ENCODE measurements at places on chromosomes 1 and 21.

- no peak for DNase-seq
These were observed 16.7 kb upstream of the LYST start for GRCh38 chr1:235883261-235883927.

GRCh38 chr1:12709696-12710095, 6.2 kb upstream of the AADACL3 start:
- DNase-seq: no peak

DNA sequence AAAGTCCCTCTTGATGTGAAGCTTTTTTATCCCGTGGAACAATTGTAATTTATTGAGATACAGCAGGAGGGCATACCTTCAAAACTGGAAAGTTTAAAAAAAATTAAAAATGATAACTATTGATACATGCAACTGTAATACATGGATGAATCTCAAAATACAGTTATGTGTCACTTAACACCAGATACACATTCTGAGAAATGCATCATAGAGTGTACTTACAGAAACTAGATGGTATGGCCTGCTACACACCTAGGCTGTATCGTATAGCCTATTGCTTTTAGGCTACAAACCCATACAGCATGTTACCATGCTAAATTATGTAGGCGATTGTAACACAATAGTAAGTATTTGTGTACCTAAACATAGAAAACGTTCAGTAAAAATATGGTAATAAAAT, 7.1 kb upstream of the AKNAD1 start:
- no peak for DNase-seq

GRCh38 chr1:58683519-58683918, 16.3 kb downstream of the MYSM1 start:
- no peak for DNase-seq

- DNase-seq: no peak
These were observed 16.6 kb upstream of the CLCA4 start for GRCh38 chr1:86530211-86530845.

DNA sequence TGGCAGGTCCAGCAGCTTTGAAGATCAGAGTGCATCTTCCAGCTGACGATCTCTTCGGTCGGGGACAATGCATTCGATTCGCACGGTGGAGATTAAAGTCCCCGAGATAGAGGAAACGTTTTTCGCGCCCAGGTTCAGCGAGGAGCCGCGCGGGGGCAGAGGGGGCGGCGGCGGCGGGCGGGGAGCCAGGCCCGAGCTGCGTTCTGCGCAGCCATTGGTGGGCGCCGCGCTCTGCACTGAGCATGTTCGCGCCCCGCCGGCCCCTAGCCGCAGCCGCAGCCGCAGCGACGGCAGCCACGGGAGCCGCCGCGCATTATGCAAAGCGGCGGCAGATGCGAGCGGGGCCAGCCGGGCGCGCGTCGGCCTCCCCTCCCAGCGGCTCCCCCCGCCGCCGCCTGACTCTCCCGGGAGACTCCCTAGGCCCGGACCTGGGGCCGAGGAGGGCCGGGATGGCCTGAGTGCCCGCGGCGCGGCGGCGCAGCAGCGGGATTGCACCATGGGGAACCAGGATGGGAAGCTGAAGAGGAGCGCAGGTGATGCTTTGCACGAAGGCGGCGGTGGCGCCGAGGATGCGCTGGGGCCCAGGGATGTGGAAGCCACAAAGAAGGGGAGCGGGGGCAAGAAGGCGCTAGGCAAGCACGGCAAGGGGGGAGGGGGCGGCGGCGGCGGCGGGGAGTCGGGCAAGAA, at the start of gene FMN2:
TSS of gene FMN2 (plus strand) at position 270 of the 687 bp plus-strand sequence. CDS start at position 497, 227 bp downstream.
- no peak for DNase-seq

DNA sequence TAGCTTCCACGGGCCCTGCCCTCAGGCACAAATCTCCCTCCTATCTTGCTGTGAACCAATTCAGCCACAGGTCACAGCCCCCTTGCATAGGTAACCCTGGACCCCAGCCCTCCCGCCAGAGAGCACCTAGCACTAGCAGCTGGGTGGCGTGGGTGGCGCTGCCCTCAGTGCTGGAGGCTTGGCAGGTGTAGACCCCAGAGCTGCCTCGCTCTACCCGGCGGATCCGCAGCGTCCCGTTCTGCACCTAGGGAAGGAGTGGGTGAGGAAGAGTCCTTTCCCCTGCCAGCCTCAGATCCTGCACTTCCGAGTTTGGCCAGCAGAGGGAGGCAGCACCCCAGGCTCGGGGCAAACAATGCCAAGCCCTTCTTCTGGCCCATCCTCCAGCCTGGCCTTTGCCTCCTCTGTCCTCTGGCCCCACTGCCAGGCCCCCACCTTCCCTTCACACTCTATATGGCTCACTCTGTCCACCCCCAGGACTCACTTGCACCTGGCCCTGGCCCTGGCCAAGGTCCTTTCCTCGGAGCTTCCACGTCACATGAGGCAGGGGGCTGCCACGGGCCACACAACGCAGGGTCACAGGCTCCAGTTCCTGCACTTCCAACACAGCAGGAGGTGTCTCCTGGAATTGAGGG, 9.0 kb downstream of the IGSF9 start:
- DNase-seq: peak; percentile 72

- DNase-seq: no peak
These were observed 36.9 kb upstream of the HIVEP3 start for GRCh38 chr1:41955461-41956159.

GRCh38 chr1:227070638-227071285, 130.7 kb downstream of the COQ8A start:
- DNase-seq: no peak

DNA sequence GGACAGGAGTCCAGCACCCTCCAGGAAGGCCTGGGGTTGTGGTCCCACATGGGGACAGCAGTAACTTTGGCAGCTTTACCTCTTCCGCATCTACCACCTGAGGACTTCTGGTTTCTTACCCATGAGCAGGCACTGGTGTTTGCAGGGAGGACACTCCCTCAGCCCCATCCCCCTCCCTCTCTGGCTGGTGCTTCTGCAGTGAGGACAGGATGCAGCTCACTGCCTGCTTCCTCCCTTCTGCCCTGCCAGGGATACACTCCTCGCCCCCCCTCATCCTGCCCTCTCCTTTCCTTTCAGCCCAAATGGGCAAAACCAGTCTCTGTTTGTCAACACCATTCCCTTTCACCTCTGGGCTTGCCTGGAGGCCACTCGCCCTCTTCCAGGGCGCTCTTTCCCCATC, 62.4 kb downstream of the KIRREL1 start:
- no peak for DNase-seq

DNA sequence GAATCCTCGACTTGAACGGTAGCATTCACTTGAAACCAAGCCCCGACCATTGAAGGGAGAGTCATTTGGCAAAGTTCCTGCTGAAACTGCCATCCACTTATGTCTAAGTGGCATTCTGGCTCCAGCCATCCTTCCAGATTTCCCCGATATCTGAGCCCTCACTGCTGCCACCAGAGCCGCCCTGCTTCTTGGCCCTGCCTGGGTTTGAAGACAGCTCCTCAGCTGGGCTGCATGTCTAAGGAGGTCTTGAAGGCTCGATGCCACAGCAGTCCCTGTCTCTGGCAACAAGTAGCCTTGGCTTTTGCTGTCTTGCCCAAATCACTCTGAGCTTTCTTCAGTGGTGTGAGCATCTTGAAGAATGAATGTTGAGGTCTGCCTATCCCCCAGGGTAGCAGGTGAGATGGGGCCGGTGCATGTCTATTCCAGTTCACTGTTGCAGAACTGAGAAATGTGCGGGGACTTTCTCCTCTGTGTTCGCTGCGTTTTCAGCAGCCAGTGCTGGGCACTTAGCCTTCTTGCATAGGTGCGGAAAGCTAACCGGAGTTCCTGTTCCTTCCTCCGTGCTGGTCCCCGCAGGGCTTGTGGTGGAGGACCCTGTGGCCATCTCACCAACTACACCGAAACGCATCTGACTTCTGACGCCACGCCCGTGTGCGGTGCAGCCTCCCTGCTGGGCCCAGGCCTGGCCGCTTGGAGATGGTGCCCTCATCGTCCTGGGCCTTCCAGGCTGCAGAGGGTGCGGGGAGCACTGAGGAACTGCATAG, 29.2 kb downstream of the MAN1C1 start:
- DNase-seq: no peak

- no peak for DNase-seq
These were observed 7.4 kb downstream of the MEF2D start for GRCh38 chr1:156493154-156493631.

GRCh38 chr1:107941531-107941930, 23.4 kb downstream of the VAV3 start:
- DNase-seq: no peak

DNA sequence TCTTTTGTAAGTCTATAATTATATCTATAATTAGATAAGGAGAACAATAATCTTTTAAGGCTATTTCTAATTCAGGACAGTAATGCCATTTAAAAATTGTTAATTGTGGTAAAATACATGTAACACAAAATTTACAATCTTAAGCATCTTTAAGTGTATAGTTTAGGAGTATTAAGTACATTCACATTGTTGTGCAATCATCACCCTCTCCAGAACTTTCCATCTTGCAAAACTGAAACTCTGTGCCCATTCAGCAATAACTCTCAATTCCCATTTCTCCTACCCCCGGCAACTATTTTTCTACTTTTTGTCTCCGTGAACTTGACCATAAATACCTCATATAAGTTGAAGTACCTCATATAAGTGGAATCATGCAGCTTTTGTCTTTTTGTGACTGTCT, 93.9 kb upstream of the KCNA3 start:
- DNase-seq: no peak

DNA sequence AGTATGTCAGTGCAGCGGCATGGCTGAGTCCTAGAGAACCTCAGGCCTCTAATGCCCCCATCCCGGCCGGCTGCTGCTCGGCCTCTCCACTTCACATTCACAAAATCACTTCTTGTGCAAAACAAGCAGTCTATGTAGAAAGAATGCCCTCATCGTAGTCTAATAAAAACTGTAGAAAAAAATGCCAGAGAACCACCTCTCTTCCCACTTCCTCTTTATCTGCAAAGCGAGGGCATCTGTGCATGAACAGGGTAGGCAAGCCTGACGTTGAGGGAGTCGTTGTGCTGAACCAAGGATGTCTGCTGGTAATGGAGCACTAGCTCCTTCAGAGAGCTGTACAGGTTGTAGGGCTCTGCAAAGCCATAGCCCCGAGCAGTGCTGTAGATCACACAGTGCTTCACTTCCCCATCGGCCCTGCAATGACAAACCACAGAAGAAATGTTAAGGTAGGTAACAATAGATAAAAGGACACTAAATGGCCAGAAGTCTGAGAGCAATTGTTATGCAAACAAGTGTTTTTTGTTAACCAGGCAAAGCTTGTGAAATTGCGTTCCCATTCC, 88.9 kb downstream of the PIK3R3 start:
- no peak for DNase-seq

GRCh38 chr1:58845942-58846341, 62.1 kb upstream of the JUN start:
- DNase-seq: no peak

DNA sequence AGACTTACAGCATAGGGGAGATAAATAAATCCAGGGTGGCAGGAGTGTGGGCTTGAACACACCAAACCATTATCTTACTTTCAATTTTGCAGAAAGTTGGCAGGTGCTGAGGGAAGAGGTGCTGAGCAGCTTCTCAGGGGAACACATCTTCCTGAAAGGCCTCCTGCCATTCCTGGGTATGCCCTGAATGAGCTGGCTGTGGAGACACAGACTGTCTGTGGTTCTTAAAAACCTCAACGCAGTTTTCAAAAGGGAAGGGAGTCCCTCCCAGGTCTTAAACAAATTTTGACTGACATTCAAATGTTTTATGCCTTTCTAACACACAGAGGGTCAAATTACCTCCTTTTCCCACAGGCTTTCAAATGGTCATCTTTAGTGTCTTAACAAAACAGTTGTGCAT, 166.9 kb downstream of the TNFSF18 start:
- no peak for DNase-seq

GRCh38 chr1:235441159-235441685, 63.0 kb downstream of the B3GALNT2 start:
- no peak for DNase-seq

DNA sequence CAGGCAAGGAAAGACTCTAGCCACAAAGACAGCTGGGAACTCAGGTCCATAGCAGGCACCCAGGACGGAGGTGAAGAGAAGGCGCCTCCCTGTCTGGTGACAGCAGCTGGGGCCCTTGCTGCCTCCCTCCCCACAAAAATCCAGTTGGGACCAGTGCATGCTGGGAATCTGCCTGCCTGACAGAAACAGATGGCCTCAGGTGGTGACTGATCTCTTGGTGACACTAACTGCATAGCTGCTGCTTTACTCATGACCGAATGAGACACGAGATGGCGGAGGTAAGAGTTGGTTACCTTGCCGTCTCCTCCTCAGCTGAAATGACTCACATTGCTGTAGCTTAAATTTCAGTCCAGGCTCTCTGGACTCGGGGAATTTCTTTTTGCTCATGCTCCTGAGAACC, 130.3 kb downstream of the FGGY start:
- no peak for DNase-seq

GRCh38 chr1:163427279-163427678, 105.5 kb downstream of the NUF2 start:
- no peak for DNase-seq

DNA sequence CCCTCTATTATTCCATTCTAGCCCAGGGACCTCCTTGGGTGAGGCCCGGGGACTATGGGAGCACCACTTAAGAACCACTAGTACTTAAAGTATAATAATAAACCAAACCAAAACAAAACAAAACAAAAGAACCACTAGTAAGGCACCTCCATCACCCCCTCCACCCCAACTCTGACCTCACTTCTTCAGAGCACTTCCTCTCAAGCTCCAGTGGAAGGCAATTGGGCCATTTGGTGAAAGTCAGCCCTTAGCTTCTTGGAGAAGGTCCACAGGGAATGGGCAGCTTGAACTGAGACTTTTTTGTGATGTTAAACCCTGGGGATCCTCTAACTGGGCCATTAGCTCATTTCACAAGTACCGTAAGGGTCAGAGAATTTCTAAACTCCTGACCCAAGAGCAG, 237.3 kb downstream of the RHOU start:
- DNase-seq: no peak

GRCh38 chr1:236530959-236531358, 7.2 kb downstream of the LGALS8 start:
- no peak for DNase-seq

- no peak for DNase-seq
These were observed 10.6 kb downstream of the S100A6 start for GRCh38 chr1:153525088-153525728.

- DNase-seq: no peak
These were observed at the start of gene SLC26A9 for GRCh38 chr1:205943245-205943644. Gene SLC26A9, minus strand, starts transcription at chr1:205943456. Its CDS starts 7,636 bp downstream, at chr1:205935820.

DNA sequence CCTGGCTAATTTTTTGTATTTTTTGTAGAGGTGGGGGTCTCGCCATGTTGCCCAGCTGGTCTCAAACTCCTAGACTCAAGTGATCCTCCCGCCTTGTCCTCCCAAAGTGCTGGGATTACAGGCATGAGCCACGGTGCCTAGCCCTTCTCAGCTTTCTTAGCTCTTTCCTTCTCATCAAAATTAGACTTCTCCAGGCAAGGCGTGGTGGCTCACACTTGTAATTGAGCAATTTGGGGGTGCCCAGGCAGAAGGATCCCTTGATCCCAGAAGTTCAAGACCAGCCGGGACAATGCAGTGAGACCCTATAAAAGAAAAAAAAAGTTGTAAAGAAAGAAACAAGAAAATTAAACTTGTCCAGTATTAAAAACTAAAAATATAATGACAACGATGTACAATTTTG, 112.6 kb upstream of the ERRFI1 start:
- no peak for DNase-seq

GRCh38 chr21:28133116-28133515, 859.6 kb downstream of the LTN1 start:
- no peak for DNase-seq

GRCh38 chr1:48680411-48681035, 96.2 kb downstream of the BEND5 start:
- DNase-seq: no peak
